ENCODE measurements at places on chromosomes 1 and 21. TPM values are rescaled to one million over a fixed set of nuclear protein-coding genes. Genes with fewer than 3 reads are reported as not detected.

SLC1A7 gene
- total RNA-seq, result 1.7 TPM

HSD3B2 gene
- not detected for total RNA-seq

AGT gene
- total RNA-seq, result not detected

LCE2B gene
- total RNA-seq, result not detected

CCDC181 gene
- 4.3 TPM for total RNA-seq

TRAF3IP3 gene
- total RNA-seq, result not detected

DNA sequence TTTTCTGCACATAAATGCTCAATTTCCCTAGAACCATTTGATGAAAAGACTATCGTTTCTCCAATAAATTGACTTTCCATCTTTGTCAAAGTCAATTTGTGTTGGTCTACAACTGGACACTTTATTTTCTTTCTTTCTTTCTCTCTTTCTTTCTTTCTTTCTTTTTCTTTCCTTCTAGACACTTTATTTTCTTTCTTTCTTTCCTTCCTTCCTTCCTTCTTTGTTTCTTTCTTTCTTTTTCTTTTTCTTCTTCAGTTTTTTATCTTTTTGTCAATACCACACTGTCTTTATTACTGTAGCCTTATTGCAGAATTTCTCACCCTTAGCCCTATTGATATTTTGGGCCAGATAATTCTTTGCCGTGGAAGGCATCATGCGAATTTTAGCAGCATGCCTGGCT, 73.5 kb downstream of the FASLG start:
- DNase-seq, result no peak

DNA sequence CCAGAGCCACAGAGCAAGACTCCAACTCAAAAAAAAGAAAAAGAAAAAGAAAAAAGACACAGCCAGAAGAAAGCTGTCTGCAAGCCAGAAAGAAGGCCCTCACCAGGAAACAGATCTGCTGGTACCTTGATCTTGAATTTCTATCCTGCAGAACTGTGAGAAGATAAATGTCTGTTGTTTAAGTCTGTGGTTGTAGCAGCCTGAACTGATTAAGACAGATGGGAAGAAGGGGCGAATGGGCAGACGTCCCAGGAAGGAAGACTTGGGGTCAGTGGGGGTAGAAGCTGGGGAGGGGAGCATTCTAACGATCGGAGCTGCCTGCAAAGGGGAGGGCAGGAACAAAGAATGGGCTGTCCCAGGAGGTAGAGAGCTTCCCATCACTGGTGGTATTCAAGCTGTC, 6.3 kb downstream of the SLC2A7 start:
- DNase-seq, result no peak

GRCh38 chr1:20981915-20982314, 194.8 kb downstream of the EIF4G3 start:
- DNase-seq, result no peak

- no peak for DNase-seq
Observed at GRCh38 chr1:197632005-197632404, 143.3 kb downstream of the DENND1B start.

GRCh38 chr1:21628798-21629393, 40.3 kb downstream of the RAP1GAP start:
- no peak for DNase-seq

DNA sequence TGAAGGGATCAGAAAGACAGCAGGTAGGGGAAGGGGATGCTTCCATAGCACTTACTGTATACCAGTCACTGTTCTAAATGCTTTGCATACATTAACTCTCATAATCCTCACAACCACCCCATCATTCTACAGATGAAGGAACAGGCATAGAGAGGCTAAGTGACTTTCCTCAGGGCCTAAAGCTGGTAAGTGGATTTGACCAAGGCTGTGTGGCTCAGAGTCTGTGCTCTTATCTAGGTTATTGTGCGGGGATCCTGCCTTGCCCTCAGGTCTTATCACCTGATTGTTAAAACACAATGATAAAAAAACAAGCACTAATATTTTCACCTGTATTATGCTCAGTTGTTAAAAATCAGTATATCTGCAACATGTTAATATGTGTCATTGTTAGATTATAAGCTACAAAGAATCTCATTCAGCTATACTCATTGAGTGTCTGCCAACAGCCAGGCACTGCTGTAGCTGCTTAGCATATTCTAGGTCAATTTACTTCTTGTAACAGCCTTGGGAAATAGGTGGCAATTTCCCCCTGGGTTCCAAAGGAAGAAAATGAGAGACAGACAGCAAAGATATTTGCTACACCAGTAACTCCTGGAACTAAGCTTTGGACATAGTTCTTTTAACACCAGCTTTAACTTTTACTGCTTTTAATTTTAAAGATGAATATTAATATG, 38.6 kb upstream of the RBM15 start:
- DNase-seq, result peak; percentile 51

GRCh38 chr1:162168261-162168660, 98.8 kb downstream of the NOS1AP start:
- DNase-seq, result no peak

DNA sequence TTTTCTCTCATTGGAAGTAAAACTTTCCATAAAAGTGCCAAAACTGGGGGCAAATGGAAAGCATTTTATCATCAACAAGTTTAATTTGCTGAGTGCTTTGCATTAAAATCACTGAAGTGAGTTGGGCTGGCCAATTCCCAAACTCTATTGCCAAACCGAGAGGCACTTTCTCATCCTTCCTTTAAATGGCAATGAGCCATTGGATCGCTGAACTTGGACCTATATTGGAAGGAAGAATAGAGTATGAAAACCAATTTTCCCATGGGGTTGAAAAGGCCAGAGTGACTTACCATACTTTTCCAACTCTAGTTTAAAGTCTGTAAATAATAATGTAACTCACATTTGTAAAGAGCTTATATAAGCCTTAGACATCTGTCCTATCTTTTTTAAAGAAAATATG, 189.1 kb upstream of the C1orf87 start:
- DNase-seq, result no peak

GRCh38 chr1:897226-897625, 26.5 kb upstream of the SAMD11 start:
- DNase-seq, result peak; percentile 25

- no peak for DNase-seq
Observed at GRCh38 chr1:177088966-177089365, 75.5 kb downstream of the ASTN1 start.

GRCh38 chr21:34900376-34900775, 148.7 kb downstream of the RUNX1 start:
- no peak for DNase-seq
